Chondrocyte (in vitro differentiated cells): ENCODE measurements at places on chromosomes 13 and 19. TPM values are rescaled to one million over a fixed set of nuclear protein-coding genes. Genes with fewer than 3 reads are reported as not detected.

The GNA15 gene
- total RNA-seq: not detected in 3 replicates

The RGCC gene
- not detected in 3 replicates for total RNA-seq

The ZNF418 gene
- total RNA-seq: 6.4 to 9.8 TPM (median 6.7 TPM) in 3 replicates

The IZUMO4 gene
- 2.4 to 3.9 TPM (median 3.2 TPM) in 3 replicates for total RNA-seq

The CDX2 gene
- not detected in 3 replicates for total RNA-seq

The ANKLE1 gene
- 0.38 to 0.57 TPM (median 0.53 TPM) in 3 replicates for total RNA-seq

The PCDH8 gene
- not detected in 3 replicates for total RNA-seq

The CYP2F1 gene
- not detected in 3 replicates for total RNA-seq

The ATXN8OS gene
- total RNA-seq: not detected in 3 replicates

The C3 gene
- total RNA-seq: 0.77 TPM in 1 of 3 replicates, not detected in the others

The AZU1 gene
- 0.37 to 0.51 TPM in 2 of 3 replicates, not detected in the other for total RNA-seq

The SERP2 gene
- total RNA-seq: 6.7 to 9.5 TPM (median 8.5 TPM) in 3 replicates

The RFX1 gene
- total RNA-seq: 9.1 to 9.4 TPM (median 9.4 TPM) in 3 replicates

The GARIN5A gene
- total RNA-seq: 1.7 to 2.1 TPM (median 1.9 TPM) in 3 replicates

The DIRAS1 gene
- total RNA-seq: 14.1 to 20.9 TPM (median 20.2 TPM) in 3 replicates

The SHISA7 gene
- not detected in 3 replicates for total RNA-seq

The PEAK3 gene
- total RNA-seq: 0.31 to 0.50 TPM (median 0.38 TPM) in 3 replicates

The ERICH4 gene
- total RNA-seq: not detected in 3 replicates
